ENCODE measurements at places on chromosomes 4 and X. TPM values are rescaled to one million over a fixed set of nuclear protein-coding genes. Genes with fewer than 3 reads are reported as not detected.

GRCh38 chrX:110384490-110384889 lies 25.8 kb downstream of the RTL9 start:
- peaks cover 64% of the 10 kb centered on the region for H3K27me3 ChIP-seq
- no peaks in the 10 kb centered on the region for H3K36me3 ChIP-seq
- no peak overlapping the region for H3K27ac ChIP-seq
- H3K4me3 ChIP-seq: no peak overlapping the region
- no peak for DNase-seq

The P2RY4 gene
- 0.20 TPM for total RNA-seq

- DNase-seq: no peak
- H3K27me3 ChIP-seq: peaks cover 11% of the 10 kb centered on the region
- H3K4me1 ChIP-seq: no peaks in the 10 kb centered on the region
- no peak within 1 kb of the TSS for H3K27ac ChIP-seq
Measured at GRCh38 chr4:40749717-40750460, at the start of gene NSUN7. TSS of gene NSUN7 (plus strand) at chr4:40749955. CDS start at chr4:40750694, 739 bp downstream.

DNA sequence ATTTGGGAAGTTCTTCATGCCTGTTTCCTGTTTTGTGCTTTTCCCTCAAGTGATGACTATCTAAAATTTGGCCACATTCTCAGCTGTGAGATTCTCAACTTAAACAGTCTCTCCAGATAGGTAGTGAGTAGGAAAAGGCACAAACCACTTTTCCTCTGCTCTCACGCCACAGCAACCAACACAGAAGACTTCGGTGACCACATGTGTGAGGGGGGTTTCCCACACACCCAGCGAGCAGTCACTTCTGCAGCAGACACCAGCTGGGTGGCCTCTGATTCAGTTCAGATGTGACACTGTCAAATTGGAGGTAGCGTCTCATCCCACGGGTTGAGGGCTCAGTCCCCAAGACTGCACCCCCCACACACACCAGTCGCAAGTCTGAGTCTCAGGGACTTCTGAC lies 25.1 kb upstream of the CLDN34 start:
- no peak overlapping the region for H3K27ac ChIP-seq
- no peaks in the 10 kb centered on the region for H3K4me1 ChIP-seq
- no peak for DNase-seq
- no peaks in the 10 kb centered on the region for H3K27me3 ChIP-seq
- H3K36me3 ChIP-seq: peaks cover 4% of the 10 kb centered on the region

DNA sequence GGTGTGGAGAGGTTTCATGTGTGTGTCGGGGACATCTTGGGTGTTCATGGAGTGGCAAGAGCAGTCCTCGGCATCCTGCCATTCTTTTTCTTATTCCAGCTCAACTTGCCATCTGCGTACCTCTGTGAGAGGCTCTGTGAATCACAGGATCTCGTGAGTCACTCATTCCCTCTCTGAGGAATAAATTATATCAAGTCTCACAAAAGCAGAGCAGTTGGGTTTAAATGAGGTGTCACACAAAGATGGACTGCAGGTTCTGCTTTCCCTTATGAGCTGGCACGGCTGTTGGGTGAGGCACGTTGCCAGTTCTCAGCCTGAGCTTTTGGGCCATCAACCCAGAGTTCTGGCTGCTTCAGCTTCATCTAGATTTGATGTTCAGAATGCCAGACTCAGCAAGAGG lies 6.8 kb upstream of the OCIAD2 start:
- H3K36me3 ChIP-seq: no peaks in the 10 kb centered on the region
- no peaks in the 10 kb centered on the region for H3K27me3 ChIP-seq
- H3K27ac ChIP-seq: peak overlapping the region; percentile 65
- peak overlapping the region; percentile 38 for H3K4me3 ChIP-seq
- peaks cover 22% of the 10 kb centered on the region for H3K4me1 ChIP-seq

The GPRASP1 gene
- total RNA-seq: 2.0 TPM

GRCh38 chr4:30757357-30757756 lies 37.2 kb downstream of the PCDH7 start:
- no peaks in the 10 kb centered on the region for H3K36me3 ChIP-seq
- no peak overlapping the region for H3K4me3 ChIP-seq

The CSN2 gene
- not detected for total RNA-seq

The RAB40A gene
- 0.17 TPM for total RNA-seq

- no peaks in the 10 kb centered on the region for H3K27me3 ChIP-seq
- H3K36me3 ChIP-seq: no peaks in the 10 kb centered on the region
- no peaks in the 10 kb centered on the region for H3K4me1 ChIP-seq
- DNase-seq: no peak
Measured at GRCh38 chr4:5923376-5923775, 30.5 kb upstream of the CRMP1 start.

DNA sequence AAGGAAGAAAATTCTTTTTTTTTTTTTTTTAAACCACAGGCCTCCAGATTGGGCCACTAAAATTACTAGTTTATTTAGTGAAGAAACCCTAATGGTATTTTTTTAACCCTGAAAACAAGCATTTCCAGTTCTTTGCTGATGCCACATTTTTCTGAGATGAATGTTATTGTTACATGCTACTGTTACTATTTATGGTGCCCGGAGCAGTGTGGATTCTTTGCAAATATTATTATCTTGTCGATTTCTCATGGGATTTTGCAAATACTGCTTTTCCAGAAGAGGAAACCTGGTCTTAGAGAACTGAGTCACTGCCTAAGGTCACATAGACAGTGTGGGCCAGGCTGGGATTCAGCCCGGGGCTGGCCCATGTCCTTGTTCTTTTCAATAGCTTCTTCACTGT lies 8.7 kb upstream of the ALAS2 start:
- H3K36me3 ChIP-seq: no peaks in the 10 kb centered on the region
- no peaks in the 10 kb centered on the region for H3K4me1 ChIP-seq
- no peak overlapping the region for H3K4me3 ChIP-seq
- no peaks in the 10 kb centered on the region for H3K27me3 ChIP-seq
- no peak overlapping the region for H3K27ac ChIP-seq
- DNase-seq: no peak

The TRIM61 gene
- 0.26 TPM for total RNA-seq

DNA sequence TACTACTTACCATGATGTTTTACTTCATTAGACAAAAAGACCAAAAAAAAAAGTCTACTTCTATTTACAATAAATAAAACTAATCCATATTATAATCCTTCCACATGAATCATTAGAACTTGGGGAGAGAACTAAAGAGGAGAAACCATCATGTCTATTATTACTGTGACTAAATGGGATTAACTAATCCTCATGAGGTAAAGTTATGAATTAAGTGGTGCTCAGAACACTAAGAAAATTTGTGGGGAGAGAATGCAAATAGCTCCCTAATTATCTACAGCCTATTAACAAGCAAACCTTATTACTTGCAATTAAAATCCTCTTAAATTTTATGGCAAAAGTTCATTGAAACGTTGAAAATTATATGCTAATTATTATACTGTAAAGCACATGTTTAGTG lies 68.8 kb downstream of the MAB21L2 start:
- no peak overlapping the region for H3K27ac ChIP-seq
- no peak overlapping the region for H3K4me3 ChIP-seq
- no peaks in the 10 kb centered on the region for H3K4me1 ChIP-seq
- no peak for DNase-seq
- no peaks in the 10 kb centered on the region for H3K27me3 ChIP-seq

DNA sequence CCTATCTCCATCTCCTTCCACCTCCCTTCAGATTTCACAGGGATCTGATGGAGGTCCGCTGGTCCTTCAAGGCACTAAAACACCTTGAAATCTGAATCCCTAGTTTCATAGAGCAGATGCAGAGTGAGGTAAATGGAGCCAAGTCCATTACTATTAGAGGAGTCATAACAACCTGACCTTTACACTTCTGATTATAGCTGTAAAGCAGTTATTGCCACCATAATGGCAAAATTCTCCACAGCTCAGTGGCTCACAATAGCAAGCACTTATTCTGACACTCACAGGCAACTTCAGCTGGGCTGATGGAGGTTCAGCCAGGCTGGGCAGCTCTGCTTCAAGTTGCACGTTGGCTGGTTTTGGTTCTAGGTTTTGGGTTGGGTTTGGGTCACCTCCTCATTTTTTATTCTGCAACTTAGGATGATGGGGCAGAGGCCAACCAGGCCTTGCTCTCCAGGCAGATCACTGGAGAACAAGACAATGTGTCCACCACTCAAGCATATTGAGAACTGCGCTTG lies 51.4 kb upstream of the LRAT start:
- no peaks in the 10 kb centered on the region for H3K36me3 ChIP-seq
- H3K27me3 ChIP-seq: no peaks in the 10 kb centered on the region
- peaks cover 6% of the 10 kb centered on the region for H3K4me1 ChIP-seq
- H3K27ac ChIP-seq: no peak overlapping the region
- no peak for DNase-seq

The TRAM1L1 gene
- 0.75 TPM for total RNA-seq

DNA sequence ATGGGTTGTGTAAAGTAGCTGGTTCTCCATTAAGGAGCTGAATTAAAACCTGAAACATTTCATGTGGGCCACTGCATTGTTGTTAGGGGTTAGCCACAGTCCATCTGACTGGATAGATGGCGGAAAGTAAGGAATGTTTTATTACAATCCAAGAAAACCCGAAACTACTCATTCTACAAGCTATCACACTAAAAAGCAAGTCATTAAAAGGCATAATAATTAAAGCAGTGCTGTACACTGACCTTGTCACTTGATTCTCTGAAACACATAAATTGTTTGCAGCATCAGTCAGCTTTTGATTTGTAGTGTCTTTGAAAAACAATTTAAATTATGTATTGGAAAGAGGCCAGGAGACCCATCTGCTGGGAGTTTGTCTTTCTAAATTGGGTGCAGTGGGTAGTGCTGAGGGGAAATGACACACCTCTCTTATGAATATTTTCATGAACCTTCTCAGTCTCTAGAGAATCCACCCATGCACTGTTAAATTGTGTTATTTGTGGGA lies 75.7 kb upstream of the ANK2 start:
- peaks cover under 1% of the 10 kb centered on the region for H3K4me1 ChIP-seq
- H3K4me3 ChIP-seq: no peak overlapping the region
- no peak for DNase-seq
- no peaks in the 10 kb centered on the region for H3K27me3 ChIP-seq
- no peaks in the 10 kb centered on the region for H3K36me3 ChIP-seq
- H3K27ac ChIP-seq: no peak overlapping the region

The PHOX2B gene
- total RNA-seq: not detected

GRCh38 chr4:153534792-153535629 lies 68.9 kb downstream of the TMEM131L start:
- peak overlapping the region; percentile 28 for H3K27ac ChIP-seq
- peaks cover 4% of the 10 kb centered on the region for H3K4me1 ChIP-seq
- no peaks in the 10 kb centered on the region for H3K36me3 ChIP-seq
- H3K27me3 ChIP-seq: no peaks in the 10 kb centered on the region
- no peak overlapping the region for H3K4me3 ChIP-seq

GRCh38 chrX:69121321-69122000 lies 43.8 kb downstream of the PJA1 start:
- H3K27ac ChIP-seq: no peak overlapping the region
- DNase-seq: no peak
- peaks cover 9% of the 10 kb centered on the region for H3K4me1 ChIP-seq
- H3K4me3 ChIP-seq: no peak overlapping the region
- no peaks in the 10 kb centered on the region for H3K36me3 ChIP-seq

GRCh38 chr4:38781854-38782261 lies 932 bp downstream of the TLR10 start:
- H3K4me1 ChIP-seq: peaks cover 1% of the 10 kb centered on the region
- no peak for DNase-seq
- peaks cover 5% of the 10 kb centered on the region for H3K36me3 ChIP-seq
- H3K27ac ChIP-seq: no peak overlapping the region
- no peak overlapping the region for H3K4me3 ChIP-seq
- H3K27me3 ChIP-seq: no peaks in the 10 kb centered on the region

DNA sequence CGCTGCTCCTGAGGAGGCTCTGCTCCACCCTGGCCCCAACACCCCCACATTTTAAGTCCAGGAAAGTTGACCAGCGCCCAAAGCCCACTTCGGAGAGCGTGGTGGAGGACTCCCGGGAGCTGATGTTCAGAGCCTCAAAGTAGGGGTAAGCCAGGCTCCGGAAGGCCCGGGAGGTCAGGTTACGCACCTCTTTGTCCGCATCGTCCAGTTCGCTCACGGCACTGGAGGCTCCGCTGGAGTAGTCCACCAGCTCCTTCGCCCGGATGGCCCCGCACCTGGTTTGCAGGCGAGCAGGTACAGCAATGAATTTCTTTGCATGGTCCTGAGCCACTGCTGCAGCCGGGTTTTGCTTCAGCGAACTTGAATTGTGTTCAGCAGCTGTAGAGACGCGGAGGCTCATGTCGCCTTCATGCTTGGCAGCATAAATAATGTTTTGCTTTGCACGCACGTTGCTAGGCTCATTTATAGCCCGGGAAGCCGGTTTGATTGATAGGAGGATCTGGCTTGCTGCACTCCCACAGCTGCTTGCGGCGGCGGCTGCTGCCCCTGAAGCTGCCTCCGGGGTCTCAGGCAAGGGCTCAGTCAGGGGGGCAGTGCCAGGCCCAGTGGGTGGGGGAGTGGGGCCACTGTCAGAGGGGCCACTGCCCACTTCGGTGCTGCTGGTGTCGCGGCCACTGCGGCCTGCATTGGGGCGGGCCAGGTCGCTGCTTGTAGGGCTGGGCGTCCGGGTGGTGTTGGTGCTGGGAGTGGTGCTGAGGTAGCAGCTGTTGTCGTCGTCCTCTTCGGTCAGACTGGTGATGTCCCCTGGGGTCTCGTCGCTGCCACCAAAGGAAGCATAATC lies 4.8 kb downstream of the C4orf54 start:
- no peak overlapping the region for H3K4me3 ChIP-seq
- peaks cover 14% of the 10 kb centered on the region for H3K4me1 ChIP-seq
- H3K36me3 ChIP-seq: no peaks in the 10 kb centered on the region
- no peak overlapping the region for H3K27ac ChIP-seq
- no peaks in the 10 kb centered on the region for H3K27me3 ChIP-seq

The ABLIM2 gene
- 5.3 TPM for total RNA-seq

GRCh38 chr4:184237612-184238011 lies 19.9 kb upstream of the ENPP6 start:
- no peak overlapping the region for H3K4me3 ChIP-seq
- no peak overlapping the region for H3K27ac ChIP-seq
- no peaks in the 10 kb centered on the region for H3K36me3 ChIP-seq
- H3K27me3 ChIP-seq: no peaks in the 10 kb centered on the region
- DNase-seq: peak; percentile 15

The SPANXN3 gene
- not detected for total RNA-seq

DNA sequence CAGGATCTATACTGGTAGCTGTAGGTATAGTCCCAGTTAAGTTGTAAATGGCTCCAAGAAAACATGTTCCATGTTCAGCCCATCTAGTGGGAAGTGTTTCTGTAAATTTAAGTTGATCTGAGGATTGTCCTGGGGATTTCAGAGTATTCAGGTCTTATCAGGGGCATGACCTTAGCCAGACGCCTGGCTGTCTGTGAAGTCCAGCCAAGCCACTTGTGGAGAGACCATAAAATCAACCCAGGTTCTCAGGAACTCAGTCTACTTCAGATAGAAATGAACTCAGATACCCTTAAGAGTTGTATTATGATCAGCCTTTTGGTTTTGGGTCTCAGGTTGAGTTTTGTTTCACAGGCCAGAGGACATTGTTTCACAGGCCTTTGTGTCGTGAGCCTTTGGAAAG lies 95.9 kb downstream of the EGF start:
- H3K27me3 ChIP-seq: no peaks in the 10 kb centered on the region
- peaks cover 6% of the 10 kb centered on the region for H3K4me1 ChIP-seq

GRCh38 chrX:21885568-21885967 lies 29.8 kb downstream of the YY2 start:
- H3K4me1 ChIP-seq: no peaks in the 10 kb centered on the region
- no peak overlapping the region for H3K4me3 ChIP-seq
- no peak overlapping the region for H3K27ac ChIP-seq
- peaks cover 8% of the 10 kb centered on the region for H3K36me3 ChIP-seq
- H3K27me3 ChIP-seq: peaks cover 68% of the 10 kb centered on the region
- no peak for DNase-seq
